NCI-H345 (cell line): ENCODE measurements at places on chromosomes 6 and 20.

GRCh38 chr20:36830791-36831691, 44.9 kb upstream of the TLDC2 start:
- no peak for DNase-seq

DNA sequence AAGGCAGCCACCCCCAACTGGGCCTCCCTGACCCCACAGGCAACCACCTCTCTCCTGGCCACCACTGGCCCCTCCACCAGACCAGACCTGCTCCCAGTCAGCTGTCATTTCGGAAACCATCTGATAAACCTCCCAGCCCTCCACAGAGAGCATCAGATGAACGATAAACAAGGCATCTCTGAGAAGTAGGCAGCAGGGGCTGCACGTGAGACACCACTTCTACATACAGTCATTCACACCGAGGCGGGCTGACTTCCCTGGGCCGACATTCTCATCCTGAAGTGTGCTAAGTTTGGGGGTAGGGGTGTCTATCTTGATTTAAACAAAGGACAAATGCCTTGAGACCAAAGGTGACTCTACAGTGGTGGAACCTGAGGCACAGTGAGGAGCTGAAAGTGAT, 13.8 kb downstream of the CPNE5 start:
- DNase-seq: no peak

GRCh38 chr6:107877968-107878367, 53.9 kb upstream of the SCML4 start:
- no peak for DNase-seq

DNA sequence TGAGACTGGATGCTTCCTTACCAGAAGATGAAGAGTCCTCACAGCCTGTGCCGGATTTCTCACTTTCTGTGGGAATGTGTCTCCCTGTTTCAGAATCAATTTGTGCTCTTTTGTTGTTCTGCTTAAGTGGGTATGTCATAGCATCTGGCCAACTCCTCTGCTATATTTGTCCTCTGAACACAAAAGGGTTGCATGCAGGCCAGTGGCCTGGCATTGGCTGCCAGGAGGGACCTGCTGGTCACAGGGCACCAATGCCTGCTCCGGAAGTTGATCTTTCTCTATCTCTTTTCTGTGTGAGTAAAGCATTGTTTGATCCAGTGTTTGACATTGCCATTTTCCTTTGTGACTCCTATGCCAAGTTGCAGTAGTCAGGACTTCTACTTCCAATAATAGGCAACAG, 47.8 kb downstream of the JARID2 start:
- DNase-seq: no peak

GRCh38 chr6:135183532-135184440, 2.7 kb downstream of the MYB start:
- peak; percentile 59 for DNase-seq

GRCh38 chr6:131408811-131409210, 164.2 kb upstream of the ARG1 start:
- DNase-seq: no peak
